ENCODE measurements at places on chromosomes 6 and 20.
A peak's percentile ranks its signal among the peaks of the same experiment; 100 is the strongest.

DNA sequence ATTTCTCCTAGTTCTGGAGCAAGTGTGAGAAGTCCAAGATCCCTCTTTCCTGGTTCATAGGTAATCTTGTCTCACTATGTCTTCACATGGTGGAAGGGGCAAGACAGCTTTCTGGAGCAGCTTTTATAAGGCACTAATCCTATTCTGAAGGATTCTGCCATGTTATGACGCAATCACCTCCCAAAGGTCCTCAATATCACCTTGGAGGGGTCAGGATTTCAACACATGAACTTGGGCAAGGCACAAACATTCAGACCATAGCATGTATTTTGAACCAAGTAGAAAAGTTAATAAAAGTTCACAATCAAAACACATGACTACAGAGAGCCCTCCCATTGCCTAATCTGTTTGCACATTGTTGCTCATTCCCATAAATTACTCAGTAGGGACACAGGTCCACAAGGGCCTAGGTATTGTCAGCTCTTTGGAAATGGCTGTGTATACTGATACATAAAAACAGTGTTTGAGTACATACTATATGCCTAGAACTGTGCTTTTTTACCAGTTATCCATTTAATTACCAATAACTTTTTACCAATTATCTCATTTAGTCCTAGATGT is 11.3 kb upstream of the TRDN start:
- no peak for DNase-seq

GRCh38 chr6:1627827-1628560 is 18.3 kb downstream of the FOXC1 start:
- no peak for DNase-seq

DNA sequence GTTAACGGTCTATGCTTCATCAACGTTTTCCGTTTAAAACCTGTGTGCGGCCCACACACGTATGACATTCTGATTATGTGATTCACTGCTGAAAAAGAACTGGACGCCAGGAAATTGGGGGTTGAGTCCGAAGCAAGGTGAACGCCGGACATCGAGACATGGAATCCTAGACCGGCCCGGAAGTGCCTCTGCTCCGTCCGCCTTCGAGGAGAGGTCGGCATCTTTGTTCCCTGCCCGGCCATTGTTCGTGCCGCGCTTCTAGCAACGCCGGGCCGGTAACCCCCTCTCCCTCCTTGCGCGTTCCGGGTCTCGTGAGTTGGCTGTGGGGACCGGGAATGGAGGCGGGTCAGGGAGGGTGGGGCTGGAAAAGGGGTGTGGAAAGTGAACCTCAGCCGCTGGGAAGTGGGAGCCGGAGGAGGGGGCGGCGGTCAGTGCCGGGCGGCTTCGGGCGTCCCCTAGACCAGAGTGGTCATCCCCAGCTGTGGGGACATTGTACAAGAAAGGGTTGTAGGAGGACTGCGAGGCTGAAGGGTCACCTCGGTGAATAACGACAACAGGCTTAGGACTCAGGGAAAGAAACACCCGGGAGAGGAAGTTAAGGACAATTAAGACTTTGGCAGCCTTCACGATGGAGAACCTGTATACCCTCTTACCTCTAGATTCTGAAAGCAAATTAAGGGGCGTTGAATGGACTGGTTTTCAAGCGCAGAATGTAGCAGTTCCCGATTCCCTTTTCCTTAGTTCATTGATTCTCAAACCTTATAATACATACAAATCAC is at the start of gene ZSCAN9:
TSS of gene ZSCAN9 (plus strand) at position 220 of the 779 bp plus-strand sequence. CDS start 1,810 bp downstream, outside the sequence.
- DNase-seq: peak; percentile 86

DNA sequence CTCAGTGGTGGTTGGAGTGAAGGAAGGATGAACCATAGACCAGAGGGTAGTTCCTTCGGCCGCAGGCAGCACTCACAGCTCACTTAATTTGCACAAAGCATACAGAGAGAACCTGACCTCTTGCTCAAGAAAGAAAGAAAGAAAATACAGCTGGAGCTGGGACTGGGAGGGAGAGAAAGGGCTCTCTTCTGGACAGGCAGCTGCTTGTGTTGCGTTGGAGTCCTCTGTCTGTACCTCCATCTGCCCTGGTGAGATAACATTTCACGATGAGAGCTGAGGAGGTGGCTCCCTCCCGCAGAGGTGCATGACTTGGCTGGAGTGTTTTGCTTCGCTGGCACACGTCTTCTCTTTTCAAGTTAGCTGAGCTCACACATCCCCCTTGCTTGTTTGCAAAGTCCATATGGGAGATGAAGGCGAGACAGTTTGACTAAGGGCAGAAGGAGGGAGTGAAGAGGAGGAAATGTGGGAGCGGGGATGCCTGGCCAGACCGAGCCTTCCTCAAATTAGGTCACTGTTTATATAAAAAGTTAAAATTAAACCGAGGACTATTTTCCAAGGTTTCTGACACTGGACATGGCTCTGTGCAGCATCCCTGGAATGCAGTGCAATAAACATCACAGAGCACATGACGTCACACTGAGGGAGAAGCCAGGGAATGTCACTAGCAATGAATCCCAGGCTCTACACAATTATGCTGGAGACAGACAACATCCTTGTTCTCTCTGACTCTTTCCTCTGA is 359.4 kb downstream of the CD83 start:
- DNase-seq: peak; percentile 13

DNA sequence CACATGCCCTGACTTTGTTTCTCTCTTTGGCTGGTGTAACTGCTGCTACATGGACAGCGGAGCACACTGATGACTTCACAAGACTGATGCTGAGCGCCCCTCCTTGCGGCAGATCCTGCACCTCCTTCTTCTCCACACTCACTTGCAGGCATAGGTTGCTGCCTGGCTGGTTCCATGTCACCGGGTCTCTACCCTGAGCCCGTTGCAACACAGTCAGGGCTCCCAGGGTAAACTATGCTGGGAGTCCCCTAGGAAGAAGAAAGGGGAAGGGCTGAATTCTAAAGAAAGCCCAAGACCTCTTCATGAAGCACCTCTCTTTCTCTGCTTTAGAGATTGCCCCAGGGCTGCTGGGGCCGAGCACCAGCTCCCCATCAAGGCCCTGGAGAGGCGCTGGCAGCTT is 83.3 kb upstream of the DUSP22 start:
- no peak for DNase-seq

- DNase-seq: no peak
Measured at GRCh38 chr20:33387177-33387576, 14.1 kb downstream of the CDK5RAP1 start.

DNA sequence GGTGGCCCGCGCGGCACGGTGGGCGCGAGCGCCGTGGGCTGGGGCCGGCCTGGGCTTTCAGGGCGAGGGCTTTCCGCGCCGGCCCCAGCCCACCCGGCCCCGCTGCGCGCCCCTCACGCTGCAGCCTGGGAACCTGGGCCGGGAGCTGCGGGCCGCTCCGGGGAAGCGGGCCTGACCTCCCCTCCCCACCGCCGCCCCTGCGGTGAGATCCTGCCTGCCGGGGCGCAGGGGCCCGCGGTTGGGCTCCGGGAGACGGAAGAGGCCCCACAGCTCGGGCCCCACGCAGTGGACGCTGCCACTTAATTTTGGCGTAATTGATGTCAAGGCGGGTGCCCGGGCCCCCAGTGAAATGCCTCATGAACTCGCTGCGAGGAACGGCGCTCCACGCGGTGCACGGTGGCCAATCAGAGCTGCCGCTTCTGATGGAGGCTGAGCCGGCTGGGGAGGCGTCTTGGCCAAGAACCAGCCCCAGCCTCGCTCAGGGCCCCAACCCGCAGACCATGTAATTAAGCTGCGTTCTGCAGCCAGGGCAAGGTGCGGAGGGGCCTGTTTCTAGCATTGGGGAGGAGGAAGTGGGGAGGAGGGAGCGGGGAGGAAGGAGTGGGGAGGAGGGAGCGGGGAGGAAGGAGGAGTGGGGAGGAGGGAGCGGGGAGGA is 96.1 kb upstream of the BHLHE23 start:
- no peak for DNase-seq

DNA sequence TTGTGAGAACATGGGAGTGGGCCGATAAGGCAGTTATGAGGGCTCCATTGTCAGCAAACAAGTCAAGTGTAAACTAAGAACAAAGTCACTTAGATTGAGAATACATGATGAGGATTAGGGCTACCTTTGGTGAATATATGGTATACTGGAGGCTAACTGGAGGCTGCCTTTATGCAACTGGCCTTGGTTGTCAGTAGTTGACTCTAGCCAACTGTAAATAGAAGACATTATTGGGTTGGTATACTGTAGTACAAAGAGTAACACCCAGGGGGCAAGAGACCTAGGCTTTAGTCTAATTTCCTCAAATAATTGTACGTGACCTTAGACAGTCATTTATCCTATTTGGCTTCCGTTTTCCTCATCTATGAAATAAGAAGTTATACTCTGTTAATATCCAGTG is 235.2 kb downstream of the ARID1B start:
- DNase-seq: no peak

DNA sequence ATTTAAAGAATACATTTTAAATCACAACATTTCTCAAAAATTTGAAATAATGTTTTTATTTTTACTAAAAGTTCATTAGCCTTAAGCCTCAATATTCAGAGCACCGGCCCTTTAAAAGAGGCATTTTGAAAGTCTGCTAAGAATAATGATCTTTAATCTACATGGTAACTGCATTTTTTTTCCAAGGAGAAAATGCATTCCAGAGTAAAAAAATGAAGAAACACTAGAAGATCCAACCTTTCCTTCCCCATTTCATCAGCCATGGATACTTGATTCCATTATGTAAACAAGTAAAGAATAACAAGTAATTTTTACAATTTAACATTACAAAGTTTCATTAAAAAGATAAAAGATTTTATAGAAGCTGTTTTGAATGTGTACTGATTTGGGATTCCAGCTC is 21.8 kb downstream of the LCA5 start:
- no peak for DNase-seq

Measured in T1000 (cell line).